ENCODE measurements at places on chromosomes 2 and 18. TPM values are rescaled to one million over a fixed set of nuclear protein-coding genes. Genes with fewer than 3 reads are reported as not detected.

DNA sequence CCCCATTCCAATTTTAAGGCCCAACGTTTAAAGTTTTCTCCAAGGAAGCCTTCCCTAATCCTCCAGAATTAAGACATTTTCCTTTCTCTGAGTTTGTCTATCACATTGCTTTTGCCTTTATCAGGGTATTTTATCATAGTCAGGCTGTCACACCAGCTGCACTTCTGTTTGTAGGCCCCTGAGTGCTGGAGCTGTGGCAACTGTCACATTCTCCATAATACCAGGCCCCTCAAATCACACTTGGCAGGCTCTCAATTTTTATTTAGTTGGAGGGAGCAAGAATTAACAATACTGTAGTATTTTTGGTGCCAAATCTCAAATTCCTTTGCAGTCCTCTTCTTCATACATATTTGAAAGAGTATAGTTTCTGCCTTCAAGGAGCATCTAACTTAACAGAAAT, 122.2 kb downstream of the FSHR start:
- peak; percentile 17 for DNase-seq

DNA sequence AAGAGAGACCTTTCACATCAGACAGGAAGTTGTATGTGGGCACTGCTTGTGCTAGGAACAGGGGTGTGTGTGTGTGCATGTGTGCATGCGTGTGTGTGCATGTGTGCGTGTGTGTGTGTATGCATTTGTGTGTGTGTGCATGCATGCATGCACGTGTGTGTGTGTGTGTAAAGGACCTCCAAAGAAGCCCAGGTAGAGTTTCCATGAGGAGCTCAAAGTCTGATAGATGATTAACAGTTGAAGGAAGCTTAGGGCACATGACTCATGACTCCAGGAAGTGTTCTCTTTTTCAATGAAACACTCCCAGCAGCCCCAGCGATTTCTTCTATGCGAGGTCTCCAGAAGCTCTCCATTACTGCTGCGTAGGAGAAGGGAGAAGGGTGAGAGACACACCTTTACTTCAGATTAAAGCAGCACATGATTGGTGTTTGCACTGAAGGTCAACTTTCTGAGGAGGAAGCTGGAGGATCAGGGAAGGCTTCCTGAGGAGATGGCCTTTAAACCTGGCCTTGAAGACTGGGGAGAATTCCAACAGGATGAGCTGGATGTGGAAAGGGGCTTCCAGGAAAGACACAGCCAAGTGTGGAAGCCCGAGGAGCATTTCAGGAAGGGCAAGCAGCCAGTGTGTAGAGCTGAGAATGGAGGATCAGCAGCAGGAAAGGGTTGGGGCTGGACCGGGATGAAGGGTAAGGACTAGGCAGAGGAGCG, 77.7 kb downstream of the SMAD4 start:
- no peak for DNase-seq

The GPR75 gene
- total RNA-seq: 3.0 TPM

The AGXT gene
- total RNA-seq: not detected

The CHRNG gene
- total RNA-seq: not detected

GRCh38 chr2:201280191-201281040, 20.1 kb downstream of the CASP8 start:
- no peak for DNase-seq

DNA sequence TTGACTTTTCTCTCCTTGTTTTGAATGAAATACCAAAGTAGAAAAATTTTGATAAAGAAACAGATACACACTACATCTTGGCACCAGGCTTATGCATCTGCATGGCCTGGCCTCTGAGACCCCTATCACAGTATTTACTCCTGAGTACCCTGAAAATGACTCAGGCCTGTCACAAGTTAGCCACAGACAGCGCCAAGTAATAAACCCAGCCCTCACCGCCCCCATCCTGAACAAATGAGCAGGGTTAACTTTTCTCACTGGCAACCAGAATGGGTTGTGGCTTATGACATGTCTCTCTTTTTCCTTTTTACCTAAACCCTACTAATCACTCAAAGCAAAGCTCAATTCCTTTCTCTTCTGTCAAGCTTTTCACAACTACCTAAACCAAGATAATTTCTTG, 35.3 kb downstream of the SPRED2 start:
- no peak for DNase-seq

The ANKRD53 gene
- total RNA-seq: 0.66 TPM

The IL1B gene
- not detected for total RNA-seq

DNA sequence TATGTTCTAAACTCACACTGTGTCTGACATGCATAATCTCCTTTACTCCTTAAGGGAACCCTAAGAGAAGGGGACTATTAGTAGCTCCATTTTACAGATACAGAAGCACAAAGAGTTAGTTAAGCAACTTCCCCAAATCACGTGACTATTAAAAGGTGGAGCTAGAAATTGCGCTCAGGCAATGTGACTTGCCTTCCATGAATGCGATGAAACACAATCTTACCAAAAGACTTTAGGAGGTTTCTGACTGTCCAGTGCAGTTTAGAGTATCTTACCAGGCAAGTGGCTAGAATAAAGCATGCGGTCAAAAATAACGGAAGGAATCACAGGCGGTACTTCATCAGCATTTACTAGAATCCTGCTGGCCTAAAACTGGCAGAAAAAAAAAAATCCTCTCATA, 70.4 kb downstream of the ZNF521 start:
- DNase-seq: no peak

DNA sequence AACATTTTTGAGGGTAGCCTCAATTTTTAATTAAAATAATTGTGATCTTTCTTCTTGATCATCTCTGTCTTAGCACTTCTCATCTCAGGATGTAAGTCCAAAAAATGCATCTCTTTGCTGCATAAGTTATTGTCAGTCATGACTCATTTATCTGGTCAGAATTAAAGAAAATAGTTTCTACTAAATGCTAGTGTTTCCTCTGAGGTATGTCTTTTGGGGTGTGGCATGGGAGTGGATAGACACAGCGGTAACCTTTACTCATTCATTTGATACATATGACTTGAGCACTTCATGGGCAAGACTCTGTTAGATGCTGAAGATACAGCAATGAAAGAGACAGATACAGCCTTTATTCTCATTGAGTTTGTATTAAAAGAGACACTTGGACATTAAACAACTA, 284.7 kb downstream of the IRS1 start:
- DNase-seq: no peak

GRCh38 chr18:59814891-59815290, 84.9 kb upstream of the PMAIP1 start:
- DNase-seq: no peak

DNA sequence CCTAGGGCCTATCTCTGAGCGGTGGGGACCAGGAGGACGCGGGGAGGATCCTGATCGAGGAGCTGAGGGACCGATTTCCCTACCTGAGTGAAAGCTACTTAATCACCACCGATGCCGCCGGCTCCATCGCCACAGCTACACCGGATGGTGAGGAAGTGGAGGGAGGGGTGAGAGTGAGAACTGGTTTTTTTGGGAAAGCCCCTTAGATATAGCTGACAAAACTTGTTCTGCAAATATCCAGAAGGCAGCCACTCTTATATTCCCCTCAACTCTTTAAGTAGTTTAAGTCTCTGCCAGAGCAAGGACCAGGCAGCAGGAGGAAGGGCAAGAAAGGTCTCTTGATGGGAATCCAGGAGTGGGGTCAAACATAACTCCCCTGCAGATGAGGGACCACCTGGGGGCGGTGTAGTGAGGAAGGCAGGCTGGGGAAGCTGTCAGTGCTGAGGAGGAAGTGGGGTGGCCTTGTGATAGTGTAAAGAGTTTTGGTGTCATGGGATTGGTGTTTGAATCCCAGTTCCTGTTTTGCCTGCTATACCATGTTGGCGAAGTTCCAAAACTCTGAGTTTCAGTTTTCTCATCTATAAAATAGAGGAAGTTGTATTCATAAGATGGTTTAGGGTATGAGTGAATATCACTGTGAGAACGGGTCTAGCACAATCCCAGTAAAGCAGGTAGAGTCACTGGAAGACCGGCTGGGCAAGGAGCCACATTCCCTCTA, 3.4 kb downstream of the NAGK start:
- DNase-seq: no peak

GRCh38 chr18:9858642-9859041, 27.1 kb upstream of the TXNDC2 start:
- DNase-seq: no peak

The SCYGR4 gene
- total RNA-seq: not detected

The LINC00305 gene
- total RNA-seq: not detected

- DNase-seq: peak; percentile 97
These were observed 756 bp upstream of the OST4 start for GRCh38 chr2:27071990-27072830.

The CFAP65 gene
- total RNA-seq: not detected

DNA sequence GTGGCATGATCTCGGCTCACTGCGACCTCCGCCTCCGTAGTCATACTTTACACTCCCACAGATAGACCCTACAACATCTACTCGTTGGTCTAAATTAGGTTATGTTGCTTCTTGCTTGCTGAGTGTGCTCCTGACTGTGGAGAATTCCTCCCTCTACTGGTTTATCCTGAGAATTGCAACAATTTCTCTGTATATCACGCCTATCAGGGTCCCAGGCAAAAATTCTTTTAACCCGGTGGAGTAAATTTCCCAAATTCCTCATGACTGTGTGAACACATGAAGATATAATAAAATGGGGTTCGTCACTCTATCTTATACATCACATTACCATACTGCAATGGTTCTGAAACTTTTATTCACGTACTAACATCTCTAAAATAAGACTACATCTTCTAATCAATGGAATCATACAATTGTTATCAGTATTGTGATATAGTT, 156.7 kb downstream of the EVA1A start:
- DNase-seq: no peak

GRCh38 chr18:60563082-60563481, 190.5 kb upstream of the MC4R start:
- DNase-seq: no peak

- no peak for DNase-seq
These were observed 25.2 kb upstream of the LCLAT1 start for GRCh38 chr2:30421604-30422443.

DNA sequence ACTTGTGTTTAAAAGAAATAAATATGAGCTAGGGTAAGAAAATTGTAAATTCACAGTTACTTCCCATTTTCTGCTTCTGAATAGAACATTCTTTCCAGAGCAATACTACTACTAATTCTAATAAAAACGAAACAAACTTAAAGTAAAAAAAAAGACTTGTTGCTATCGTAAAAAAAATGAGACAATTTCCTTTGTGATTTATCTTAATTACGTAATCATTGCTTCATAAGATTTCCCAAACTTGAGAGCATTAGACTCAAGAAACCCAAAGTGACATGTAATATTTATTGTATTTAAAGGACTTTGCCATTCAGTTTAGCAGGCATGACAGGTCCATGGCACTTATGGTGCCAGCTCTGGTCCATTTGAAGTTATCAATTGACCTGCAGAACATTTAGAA, 153.8 kb downstream of the AQP4 start:
- DNase-seq: peak; percentile 24

DNA sequence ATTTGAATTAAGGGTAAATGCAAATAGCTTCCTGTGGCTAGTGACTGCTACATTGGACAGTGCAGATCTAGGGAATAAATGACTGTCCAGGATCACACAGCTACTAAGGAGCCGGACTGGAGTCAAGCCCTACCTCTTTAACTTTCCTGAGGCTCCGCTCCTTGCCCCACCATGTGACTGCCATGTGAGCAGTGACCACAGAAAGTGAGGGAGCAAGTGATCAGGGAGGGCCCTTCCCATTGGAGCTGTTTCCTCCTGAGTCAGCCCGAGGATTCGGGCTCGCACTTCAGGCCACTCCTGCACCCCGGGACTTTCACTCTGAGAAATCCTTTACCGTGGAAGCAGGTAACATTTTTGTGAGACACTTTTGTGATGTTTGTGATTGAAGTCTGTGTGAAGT, 198.0 kb downstream of the ANKRD30B start:
- DNase-seq: no peak

GRCh38 chr2:218983263-218983933, 1.6 kb downstream of the FEV start:
- no peak for DNase-seq

Measured in esophagus muscularis mucosa (tissue), 4 donors.